ENCODE measurements at places on chromosomes 1 and 21. TPM values are rescaled to one million over a fixed set of nuclear protein-coding genes. Genes with fewer than 3 reads are reported as not detected.

Gene CRB1
- total RNA-seq = 184 TPM

Gene GREM2
- 6.4 TPM for total RNA-seq

Gene SPRR2B
- not detected for total RNA-seq

Gene RHOC
- 99.1 TPM for total RNA-seq

Gene BSND
- total RNA-seq = not detected

Gene B3GALT2
- 25.5 TPM for total RNA-seq

Gene OLFML2B
- total RNA-seq = 52.4 TPM

Gene JAM2
- total RNA-seq = 55.3 TPM

Gene GLIS1
- 0.71 TPM for total RNA-seq

Gene TDRKH
- total RNA-seq = 12.3 TPM

Gene DMRTA2
- total RNA-seq = 3.1 TPM

Gene TMEM222
- total RNA-seq = 25.9 TPM

Gene NTMT2
- total RNA-seq = 0.99 TPM

Gene ANXA9
- total RNA-seq = 0.55 TPM

Gene NBL1
- total RNA-seq = 51.1 TPM

Gene NPR1
- total RNA-seq = 6.8 TPM

Gene KTI12
- total RNA-seq = 10.9 TPM

Gene MCOLN2
- 0.71 TPM for total RNA-seq

Gene LDLRAD1
- not detected for total RNA-seq

Gene CD1D
- 2.7 TPM for total RNA-seq

Gene GPR61
- 4.8 TPM for total RNA-seq

Gene CRNN
- total RNA-seq = not detected

Gene APH1A
- total RNA-seq = 68.5 TPM

Gene NPPA
- total RNA-seq = 0.77 TPM

Gene SPRR1B
- not detected for total RNA-seq

Gene SELE
- total RNA-seq = 6.9 TPM

Gene IL10
- total RNA-seq = not detected

Gene SLAMF6
- not detected for total RNA-seq

Gene ADCY10
- total RNA-seq = 0.49 TPM

Gene F13B
- not detected for total RNA-seq

Gene KRTAP22-2
- total RNA-seq = not detected

Gene SSBP3
- total RNA-seq = 43.4 TPM

Gene ELF3
- total RNA-seq = 59.8 TPM

Gene ASCL5
- not detected for total RNA-seq

Gene TLCD4
- total RNA-seq = 13.1 TPM
